ENCODE measurements at places on chromosomes 11 and 22.

- DNase-seq: no peak
These were observed 39.4 kb upstream of the TOLLIP start for GRCh38 chr11:1348796-1349326.

- peak; percentile 11 for DNase-seq
These were observed 147.1 kb downstream of the C11orf91 start for GRCh38 chr11:33553486-33553885.

DNA sequence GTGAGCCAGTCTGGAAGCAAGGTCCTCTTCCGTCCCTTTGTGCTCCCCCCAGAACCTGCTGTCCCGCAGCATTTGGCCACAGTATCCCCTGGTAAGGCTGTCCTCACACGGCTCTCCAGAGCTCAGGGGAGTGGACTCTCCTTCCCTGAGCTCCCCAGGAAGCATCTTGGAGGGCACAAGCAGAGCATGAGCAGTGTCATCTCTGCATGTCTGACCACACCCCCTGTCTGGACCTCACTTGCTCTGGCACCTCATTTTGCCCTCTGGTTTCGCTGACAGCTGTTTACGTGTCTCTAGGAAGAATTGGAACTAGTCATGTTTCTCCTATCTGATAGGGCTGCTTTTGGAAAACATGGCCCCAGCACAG lies 15.5 kb downstream of the DCPS start:
- DNase-seq: no peak

GRCh38 chr22:39958009-39958711 lies 2.0 kb upstream of the TMA7B start:
- DNase-seq: no peak

GRCh38 chr22:46758867-46759290 lies 3.6 kb upstream of the TBC1D22A start:
- peak; percentile 79 for DNase-seq

DNA sequence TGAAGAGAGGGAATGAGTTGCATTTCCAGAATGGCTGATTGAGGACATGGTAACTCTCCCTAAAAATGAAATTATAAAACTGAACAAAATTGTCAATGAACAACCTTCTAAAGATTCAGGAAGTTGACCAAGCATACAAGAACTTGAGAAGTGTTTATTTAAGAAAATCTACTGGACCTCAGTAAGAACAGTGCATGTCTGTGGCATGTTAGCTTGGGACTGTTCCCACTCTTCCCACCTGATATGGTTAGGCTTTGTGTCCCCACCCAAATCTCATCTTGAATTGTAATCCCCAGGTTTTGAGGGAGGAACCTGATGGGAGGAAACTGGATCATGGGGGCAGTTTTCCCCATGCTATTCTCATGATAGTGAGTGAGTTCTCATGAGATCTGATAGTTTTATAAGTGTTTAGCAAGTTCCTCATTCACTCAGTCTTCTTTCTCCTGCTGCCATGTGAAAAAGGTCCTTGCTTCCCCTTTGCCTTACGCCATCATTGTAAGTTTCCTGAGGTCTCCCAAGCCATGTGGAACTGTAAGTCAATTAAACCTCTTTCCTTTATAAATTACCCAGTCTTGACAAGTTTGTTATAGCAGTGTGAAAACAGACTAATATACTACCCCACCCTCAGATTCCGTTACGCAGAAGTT lies 15.4 kb downstream of the MS4A13 start:
- no peak for DNase-seq

GRCh38 chr11:102456381-102456780 lies 3.8 kb upstream of the TMEM123 start:
- DNase-seq: peak; percentile 88

DNA sequence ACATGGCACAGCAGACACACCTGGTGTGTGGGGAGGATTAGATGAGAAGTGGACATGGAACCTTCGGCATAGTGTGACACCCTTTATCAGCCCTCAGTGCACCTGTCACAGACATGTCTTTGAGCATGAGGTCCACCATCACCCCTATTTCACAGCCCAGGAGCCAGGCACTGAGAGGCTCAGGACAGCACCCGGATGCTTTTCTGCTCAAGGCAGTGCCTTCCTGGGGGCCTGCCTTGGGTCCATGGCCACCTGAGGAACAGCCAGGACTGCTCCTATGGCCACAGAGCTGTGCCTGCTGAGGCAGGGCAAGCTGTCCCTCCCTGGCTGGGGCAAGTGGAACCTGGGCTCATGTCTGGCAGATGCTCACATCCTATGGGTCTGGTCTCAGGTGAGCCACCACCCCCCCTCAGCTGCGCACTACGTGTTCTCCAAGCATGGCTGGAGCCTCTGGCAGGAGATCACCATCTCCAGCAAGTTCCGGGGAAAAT lies 75.8 kb downstream of the MORC2 start:
- no peak for DNase-seq

- peak; percentile 92 for DNase-seq
These were observed 556.1 kb downstream of the SOX6 start for GRCh38 chr11:15800111-15800800.

DNA sequence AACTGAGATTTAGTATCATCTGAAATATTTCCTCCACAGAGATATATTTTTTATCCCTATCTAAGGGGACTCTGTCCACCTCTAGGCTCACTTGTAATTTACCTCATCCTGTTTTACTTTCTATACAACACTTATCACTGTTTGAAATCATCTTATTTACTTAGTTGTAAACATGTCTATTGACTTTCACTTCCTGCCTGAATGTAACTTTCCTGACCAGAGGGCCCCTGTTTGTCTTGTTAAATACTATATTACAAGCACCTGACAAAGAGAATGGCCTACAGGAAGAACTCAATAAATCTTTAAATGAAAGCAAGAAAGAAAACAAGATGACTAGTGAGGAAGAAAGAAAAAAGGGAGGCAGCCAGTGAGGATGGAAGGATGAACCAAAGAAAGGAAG lies 1727.5 kb downstream of the LRRC4C start:
- no peak for DNase-seq

GRCh38 chr11:67389477-67389876 lies 2.3 kb upstream of the RAD9A start:
- DNase-seq: no peak

GRCh38 chr11:88173956-88174355 lies 1.3 kb downstream of the RAB38 start:
- DNase-seq: peak; percentile 9

DNA sequence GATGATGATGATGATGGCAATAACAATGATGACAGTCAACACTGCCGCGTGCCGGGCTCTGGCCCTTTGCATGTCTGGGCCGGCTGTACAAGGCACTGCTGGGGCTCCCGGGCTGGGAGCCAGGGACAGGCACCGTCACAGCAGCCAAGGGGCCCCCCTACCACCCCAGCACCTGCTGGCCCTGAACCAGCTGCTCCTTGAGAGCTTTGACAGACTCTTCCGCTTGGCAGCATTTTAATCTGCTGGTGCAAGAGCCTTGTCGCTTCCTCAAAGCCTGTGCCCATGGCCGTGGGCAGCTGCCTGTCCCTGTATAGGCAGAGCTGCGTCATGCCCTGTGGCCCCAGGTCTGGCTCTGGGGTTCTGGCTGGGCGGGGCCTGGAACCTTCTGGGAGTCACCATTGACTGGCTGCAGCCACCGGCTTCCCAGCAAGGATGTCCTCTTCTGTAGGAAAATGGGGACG lies 12.9 kb upstream of the MUC6 start:
- DNase-seq: peak; percentile 80

GRCh38 chr11:35358391-35358790 lies 61.0 kb downstream of the SLC1A2 start:
- DNase-seq: no peak

GRCh38 chr11:113448316-113448677 lies 26.9 kb downstream of the DRD2 start:
- no peak for DNase-seq

DNA sequence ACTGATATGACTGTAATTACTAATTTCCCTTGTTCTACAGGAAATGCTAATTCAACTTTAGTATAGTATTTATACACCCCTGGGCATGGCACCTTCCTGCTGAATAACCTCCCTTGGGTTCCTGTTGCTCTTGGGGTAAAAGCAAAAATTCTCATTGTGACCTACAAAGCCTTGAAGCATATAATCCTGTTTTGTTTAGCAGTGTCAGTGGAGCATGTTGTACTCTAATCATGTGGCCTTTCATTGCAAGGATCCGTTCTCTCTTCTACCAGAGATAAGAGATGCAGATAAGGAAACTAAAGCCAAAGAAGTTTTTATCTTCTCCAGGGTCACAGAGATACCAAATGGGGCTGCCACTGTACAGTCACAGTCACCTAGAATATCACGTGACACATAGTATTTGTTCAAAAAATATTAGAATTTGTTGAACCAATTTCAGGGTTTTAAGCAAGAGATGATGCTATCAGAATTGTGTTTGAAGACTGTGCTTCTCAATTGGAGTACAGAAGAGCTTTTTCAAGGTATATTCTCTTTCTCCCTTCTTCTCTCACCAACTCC lies 25.1 kb downstream of the CSRP3 start:
- no peak for DNase-seq

GRCh38 chr11:133829566-133829965 lies 15.7 kb downstream of the SPATA19 start:
- DNase-seq: no peak

DNA sequence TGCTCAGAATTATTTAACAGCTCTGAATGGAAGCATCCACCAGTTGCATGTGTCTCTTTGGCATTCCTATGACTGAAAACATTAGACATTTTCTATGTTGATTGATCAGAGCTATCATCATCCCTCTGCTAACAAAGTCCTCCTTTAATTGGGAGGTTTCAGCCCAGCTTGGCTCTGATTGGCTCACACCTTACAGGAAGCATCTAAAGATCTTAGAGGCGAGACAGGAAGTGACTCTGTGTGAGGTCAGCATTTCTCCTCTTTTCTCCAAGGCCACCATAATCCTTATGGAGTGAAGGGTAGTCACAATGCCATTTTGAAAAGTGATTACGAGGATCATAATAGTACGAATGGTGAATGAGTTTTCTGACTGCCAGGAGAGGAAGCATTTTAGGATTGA lies 260.8 kb downstream of the MIAT start:
- no peak for DNase-seq

DNA sequence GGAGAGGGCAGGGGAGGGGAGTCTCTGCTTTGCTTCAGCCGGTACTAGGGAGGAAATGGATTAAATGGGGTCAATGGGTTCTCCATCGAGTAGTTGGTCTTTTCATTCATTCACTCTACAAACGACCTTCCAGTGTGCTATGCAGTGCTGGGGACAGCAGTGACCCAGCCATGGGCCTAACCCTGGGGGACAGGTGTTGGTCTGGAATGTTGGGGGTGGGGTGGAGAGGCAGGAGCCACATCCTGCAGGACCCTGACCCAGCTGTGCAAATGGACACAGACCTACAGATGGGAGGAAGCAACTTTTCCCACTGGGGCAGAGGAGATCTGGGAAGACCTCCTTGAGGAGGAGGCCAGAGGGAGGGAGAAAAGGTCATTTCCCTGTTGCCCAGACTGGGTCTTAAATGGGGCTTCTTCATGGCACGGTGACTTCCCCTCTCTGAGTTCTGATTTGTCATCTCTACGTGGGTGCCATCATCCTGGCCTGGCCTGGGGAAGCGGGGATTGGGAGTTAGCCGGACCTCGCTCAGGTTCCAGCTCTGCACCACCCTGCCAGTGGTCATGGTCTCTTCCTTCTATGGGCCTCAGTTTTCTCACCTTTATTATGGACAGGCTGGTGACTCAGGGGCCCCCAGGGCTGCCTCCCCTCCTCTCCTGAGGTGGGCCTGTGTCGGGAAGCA lies 2.0 kb downstream of the CYTH4 start:
- no peak for DNase-seq

GRCh38 chr11:35030716-35031213 lies 108.2 kb upstream of the CD44 start:
- peak; percentile 97 for DNase-seq

- no peak for DNase-seq
These were observed 7.3 kb downstream of the ARRB1 start for GRCh38 chr11:75344186-75344585.
